ENCODE measurements at places on chromosomes 13 and 19.

DNA sequence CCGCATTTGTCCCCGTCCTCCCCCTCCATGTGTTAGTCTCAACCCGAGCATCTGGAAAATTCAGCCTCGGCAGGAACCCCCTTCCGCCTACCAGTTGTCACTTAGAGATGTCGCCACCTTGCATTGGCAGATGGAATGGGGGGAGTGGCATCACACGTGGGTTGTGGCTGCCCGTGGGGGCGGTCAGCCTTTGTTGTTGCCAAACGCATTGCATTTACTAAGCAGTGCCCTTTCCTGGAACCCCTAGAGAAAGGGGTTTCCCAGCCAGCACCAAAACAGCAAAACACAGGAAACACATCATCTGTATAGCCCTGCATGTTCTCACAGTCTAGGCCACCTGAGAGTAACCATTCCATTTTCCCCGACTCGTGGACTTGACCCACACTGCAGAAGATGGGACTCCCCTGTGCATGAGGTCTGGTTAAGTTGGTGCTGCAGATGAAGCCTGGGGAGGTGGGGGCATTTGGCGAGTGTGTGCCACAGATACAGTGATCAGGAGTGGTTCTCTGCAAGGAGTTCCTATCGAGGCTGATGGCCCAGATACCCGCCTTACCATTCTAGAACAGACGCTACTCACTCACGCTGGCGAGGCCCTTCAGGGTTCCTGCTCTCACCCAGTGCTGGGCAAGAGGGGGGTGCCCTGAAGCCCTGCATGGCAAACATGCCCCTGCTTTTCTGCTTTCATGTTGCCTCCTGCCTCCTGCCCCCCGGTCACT, 38.3 kb downstream of the TMED1 start:
- DNase-seq = no peak

- no peak for DNase-seq
These were observed 50.3 kb upstream of the GPI start for GRCh38 chr19:34314437-34315313.

- DNase-seq = no peak
These were observed 17.0 kb upstream of the LPAR6 start for GRCh38 chr13:48429886-48430285.

- DNase-seq = no peak
These were observed 20.7 kb downstream of the GPR180 start for GRCh38 chr13:94622344-94622743.

DNA sequence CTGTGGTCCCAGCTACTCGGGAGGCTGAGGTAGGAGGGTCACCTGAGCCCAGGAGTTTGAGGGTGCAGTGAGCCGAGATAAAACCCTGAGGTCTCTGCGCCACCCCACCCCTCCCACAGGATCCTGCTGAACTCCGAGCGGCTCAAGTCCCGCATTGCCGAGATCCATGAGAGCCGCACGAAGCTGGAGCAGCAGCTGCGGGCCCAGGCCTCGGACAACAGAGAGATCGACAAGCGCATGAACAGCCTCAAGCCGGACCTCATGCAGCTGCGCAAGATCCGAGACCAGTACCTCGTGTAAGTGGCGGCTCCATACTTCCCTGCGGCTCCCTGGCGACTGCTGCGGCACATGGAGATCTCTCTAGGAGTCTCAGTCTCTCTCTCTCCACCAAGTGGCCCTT, 6.6 kb upstream of the IFI30 start:
- no peak for DNase-seq

GRCh38 chr19:5957170-5957569, 20.8 kb downstream of the RANBP3 start:
- DNase-seq = no peak

DNA sequence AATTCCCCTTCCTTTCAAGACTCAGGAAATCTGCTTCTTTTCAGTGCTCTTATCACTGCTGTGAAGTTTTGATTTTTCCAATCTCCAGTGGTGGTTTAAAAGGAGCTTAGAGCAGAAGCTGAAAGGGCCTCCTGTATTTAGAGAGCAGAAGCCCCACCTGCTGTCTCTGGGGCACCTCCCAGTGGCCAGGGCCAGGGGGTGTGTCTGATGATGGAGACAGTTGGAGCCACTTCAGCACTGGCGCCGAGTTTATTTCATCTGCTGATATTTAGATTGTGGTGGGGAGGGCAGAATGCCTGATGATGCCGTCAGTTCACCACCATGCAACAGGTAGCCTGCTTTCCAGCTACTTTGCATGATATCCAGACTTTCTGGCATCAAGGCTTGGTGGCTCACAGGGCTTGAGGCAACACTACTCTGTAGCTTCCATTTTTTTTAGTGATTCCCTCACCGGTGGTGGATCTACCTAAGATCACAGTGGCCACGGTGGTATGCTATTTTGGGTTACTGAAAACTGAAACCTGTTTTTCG, 371.9 kb downstream of the KCNRG start:
- peak; percentile 78 for DNase-seq

DNA sequence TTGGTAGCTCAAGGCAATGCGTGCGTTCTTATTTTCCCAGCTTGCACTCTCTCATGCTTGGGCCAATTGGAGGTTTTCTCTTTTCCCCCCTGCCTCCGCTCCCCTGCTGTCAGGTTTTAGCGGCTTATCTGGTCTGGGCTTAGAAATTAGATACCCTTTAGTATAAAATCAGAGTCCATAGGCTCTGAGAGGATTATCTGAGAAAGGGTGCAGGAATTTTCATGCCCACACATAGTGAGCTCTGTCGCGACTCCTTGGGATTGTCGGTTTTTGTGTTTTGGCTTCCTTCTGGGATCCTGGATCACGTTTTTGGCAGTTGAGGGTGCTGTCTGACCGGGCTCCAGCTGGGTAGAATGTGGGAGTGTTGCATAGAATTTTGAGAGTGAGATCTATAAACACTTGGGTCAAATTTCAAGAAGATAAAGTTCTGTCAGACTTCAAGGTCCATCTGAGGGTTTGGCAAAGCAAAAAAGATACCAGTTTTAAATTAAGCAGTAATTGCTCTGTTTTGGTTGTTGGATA, 12.4 kb downstream of the CHAF1A start:
- no peak for DNase-seq

DNA sequence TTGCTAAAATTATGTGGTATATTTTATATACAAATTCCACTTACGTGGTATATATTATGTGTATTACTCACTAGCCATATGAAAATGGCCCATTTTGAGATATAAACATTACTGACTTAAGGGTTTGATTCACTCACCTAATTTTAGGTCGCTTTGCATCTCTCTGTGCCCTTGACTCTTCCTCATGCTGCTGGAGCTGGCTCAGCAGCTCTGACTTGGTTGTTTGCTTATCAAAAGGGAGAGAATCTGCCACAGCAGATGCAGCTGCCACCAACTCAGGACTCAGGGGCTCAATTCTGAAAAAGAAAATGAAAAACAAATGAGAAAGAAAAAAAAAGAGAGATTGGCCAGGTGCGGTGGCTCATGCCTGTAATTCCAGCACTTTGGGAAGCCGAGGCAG, 12.2 kb downstream of the MRPS31 start:
- no peak for DNase-seq

GRCh38 chr19:8659905-8660304, 29.5 kb downstream of the NFILZ start:
- no peak for DNase-seq

DNA sequence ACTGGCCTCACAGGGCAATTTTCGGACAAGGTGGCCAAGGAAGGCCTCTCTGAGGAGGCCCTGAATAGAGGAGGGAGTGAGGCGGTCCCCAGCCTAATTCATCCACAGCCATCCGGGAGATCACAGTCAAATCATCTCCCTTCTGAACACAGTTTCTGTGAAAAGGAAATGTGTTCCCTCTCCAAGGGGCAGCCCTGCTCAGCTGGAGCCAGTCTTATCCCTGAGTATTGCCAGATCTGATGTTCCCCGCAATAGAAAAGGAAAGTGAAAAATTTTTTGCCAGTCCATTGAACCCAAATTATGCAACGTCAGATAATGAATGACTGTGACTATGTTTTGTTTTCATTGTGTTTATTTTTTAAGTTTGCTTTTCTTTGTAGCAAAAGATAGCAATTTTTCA, 125.9 kb downstream of the SIPA1L3 start:
- no peak for DNase-seq

GRCh38 chr13:37179645-37180044, 74.2 kb upstream of the CSNK1A1L start:
- no peak for DNase-seq

GRCh38 chr19:3818918-3819317, 32.7 kb upstream of the MATK start:
- no peak for DNase-seq

All from NCI-H446 (cell line).